ENCODE measurements at places on chromosomes 12 and 14. TPM values are rescaled to one million over a fixed set of nuclear protein-coding genes. Genes with fewer than 3 reads are reported as not detected.

Gene ANG
- total RNA-seq = 5.5 TPM

Gene NACA
- 1,167 TPM for total RNA-seq

Gene ZNF839
- 11.4 TPM for total RNA-seq

Gene IRF2BPL
- 14.3 TPM for total RNA-seq

Gene HHIPL1
- total RNA-seq = 2.6 TPM

Gene RNASE1
- 33.5 TPM for total RNA-seq

Measured in epithelial cell of umbilical artery (primary cell).